ENCODE measurements at places on chromosomes 12 and 14.

GRCh38 chr12:109572506-109572845 is 828 bp downstream of the MMAB start:
- DNase-seq = no peak

DNA sequence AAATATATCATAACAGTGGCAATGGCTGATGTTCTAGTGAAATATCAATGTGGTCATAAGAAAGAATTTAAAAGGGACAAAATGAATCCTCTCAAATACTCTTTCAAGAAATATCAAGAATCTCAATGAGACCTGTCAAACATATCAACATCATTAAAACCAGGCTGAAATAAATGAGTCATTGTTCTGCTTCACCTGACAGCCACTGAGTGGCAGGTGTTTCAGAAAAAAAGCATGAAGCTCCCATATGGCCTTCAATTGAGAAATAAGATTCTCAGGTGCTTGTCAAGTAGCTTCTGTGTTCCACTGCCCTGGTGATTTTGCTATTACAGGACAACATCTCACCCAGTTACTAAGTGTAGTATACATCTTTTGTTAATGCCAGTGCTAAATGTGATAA is 21.5 kb downstream of the ANAPC5 start:
- no peak for DNase-seq

DNA sequence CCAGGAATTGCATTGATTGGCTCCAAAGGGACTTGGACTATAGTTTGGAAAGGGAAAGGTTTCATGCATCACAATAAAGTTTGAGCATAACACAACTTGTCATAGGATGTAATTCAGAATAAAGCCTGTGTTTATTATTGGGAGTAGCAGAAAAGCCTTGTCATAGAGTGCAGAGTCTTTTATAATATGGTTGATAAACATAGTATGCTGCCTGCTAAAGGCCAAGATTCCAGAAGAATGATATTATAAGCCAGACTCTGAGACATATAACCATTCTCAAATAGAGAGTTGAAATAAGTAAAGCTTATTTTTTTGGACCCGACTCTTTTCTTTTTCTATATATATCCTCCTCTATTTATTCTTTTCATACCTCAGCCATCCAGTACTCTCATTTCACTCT is 207.3 kb downstream of the LRIG3 start:
- DNase-seq = no peak

DNA sequence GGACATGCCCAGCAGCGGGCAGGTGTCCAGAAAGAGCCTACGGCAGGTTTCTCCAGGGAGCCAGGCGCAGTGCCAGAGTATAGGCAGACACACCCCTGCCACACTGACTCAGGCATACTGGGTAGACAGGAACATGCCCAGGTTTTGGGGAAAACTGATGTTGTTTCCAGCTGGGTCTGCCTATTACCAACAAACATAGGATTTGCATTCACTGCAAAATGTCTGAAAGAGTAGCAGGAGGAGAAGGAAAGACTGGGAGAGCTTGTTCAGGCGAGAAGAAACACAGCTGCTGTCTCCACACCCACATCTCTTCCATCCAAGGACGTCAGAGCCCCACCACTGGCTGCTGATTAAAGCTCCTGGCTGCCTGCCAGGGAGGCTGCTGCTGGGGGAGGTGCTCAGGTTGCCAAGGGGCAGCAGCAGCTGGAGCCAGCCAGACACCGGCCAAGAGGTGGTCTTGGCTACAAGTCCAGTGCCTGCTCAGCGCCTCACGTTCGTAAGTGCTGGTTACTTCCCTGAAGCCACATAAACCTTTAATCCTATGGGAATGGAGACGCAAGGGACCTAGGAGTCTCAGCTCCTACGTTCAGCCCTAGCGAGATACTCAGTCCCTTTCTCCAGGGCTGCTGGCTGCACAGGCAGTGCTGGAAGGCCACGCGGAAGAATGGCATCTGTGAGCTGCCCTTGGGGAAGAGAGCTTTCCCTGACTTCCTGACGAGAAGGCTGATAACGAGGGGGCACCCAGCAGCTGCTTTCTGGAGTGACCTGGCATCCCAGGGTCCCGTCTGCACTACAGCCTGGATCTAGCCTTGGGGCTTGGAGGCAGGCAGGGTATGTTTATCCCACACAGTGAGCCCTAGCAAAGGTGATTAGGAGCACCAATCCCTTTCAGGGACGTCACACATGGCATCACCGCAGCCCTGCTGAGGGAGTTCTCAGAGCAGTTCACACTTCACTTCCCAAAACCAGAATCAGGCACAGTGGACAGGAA is 58.1 kb downstream of the PLEKHG3 start:
- peak; percentile 64 for DNase-seq

GRCh38 chr14:81523616-81524015 is 10.0 kb downstream of the SEL1L start:
- no peak for DNase-seq

- DNase-seq = no peak
These were observed 82.7 kb downstream of the GRIP1 start for GRCh38 chr12:66596199-66596598.
